ENCODE measurements at places on chromosomes 11 and 22.

DNA sequence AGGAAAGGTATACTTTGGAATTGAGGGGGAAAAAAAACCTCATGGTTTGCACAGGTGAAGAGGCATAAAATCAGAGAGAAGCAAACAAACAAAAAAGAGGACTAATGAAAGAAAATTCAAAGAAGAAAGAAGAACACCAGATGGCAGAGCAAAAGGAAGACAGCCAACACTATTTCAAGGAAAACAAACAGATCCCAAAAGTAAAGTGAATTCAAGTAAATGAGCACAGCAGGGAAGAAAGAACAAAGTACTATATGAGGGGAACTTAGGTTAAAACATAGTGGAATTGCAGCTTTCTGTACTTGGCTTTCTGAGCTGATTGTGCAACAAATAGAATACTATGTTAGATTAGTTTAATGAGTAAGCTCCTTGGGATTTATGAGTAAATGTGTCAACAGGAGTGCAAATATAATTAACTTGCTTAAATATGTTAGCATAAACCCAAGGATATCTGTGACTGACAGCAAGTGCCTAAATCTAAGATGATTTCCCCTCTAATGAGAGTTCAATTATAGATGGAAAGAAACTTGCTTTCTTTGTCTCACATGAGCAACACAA lies 404.6 kb upstream of the CNTN5 start:
- no peak for ATAC-seq

DNA sequence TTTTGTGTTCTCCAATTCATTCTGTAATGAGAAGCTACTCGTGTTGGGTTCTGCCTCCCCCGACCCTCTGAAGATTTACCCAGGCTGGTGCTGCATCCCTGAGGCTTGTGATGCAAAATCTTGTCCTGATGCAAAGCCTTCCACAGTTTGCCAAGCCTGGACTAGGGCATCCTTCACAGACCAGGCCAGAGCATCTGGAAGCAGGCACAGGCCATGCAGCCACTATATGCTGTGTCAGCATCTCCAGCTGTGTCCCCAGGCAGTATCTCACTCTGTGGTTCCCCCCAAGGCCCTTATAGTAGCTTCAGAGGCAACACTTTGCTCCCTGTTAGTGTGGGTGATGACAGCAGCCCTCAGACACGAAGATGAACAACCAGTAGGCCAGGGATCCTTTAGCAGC lies 77.3 kb upstream of the RCN1 start:
- ATAC-seq, result no peak

- no peak for ATAC-seq
These were observed 423.0 kb downstream of the DYNC2H1 start for GRCh38 chr11:103532133-103532788.

DNA sequence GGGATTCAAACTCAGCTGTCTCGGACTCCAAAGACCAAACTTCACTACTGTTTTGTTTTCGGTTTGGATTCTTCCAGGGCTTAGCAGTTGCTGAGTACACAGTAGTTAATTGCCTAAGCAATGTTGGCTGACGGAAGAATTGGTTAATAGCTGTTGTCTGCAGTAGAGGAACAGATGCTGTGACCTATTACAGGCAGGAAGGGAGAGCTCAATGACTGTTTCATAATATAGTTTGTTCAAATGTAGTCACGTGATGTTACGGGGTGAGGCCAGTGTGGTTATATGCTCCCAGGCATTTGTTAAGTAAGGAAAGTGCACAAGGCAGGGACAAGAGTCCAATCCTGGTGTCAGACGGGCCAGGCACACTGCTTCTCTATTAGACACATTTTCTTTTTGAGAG lies 222.6 kb upstream of the CCDC90B start:
- ATAC-seq, result no peak

DNA sequence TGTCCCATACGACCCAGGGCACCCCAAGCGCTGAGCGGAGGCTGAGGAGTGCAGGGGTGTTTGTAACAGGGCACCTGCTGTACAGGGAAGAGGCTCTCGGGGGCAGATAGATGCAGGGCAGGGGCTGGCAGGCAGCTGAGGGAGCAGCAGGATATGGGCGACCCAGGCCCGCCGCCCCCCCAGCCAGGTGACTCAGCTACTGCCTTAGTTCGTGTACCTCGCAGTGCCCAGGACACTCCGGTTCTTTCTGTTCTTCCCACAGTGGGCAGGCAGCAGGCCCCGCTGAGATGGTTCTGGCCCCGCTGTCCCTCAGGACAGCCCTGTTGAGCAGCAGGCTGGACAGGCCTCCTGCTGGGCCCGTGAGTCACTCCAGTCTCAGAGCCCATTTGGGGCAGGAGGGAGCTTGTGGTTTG lies 16.2 kb downstream of the PHLDA2 start:
- peak; percentile 49 for ATAC-seq

DNA sequence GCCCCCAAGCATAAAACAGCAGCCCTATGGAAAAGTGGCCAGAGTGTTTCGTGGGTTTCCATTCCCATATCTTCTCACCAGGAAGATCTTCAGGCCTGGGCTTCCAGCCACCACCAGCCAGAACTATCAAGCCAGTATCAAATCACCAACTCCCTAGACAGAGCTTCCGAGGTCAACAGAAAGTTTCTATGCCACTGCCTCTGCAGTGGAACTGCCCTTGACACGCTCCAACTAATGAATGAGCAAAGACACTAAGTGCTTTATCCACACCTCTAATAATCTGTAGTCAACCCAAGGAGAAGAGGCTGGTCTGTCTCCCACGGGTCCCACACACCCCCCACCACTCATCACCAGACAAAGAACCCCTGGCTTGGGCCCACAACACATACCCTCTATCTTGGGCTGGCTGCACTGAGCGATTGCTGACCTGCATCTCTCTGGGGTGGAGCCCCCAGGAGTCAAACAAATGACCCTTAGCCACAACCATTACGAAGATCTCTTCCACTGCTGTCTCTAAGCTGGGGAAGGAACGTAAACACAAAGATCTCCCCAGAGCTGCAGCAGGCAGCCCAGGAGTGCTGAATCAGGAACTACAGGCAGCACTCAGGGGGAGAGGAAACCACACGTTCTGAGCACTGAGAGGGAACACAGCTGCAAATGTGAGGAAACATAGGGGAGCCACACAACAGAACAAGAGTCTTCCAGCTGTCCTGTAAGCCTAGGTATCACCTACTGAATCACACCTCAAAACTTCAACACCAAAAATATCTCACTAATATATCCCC lies 9.7 kb downstream of the OR5AN1 start:
- ATAC-seq, result no peak

DNA sequence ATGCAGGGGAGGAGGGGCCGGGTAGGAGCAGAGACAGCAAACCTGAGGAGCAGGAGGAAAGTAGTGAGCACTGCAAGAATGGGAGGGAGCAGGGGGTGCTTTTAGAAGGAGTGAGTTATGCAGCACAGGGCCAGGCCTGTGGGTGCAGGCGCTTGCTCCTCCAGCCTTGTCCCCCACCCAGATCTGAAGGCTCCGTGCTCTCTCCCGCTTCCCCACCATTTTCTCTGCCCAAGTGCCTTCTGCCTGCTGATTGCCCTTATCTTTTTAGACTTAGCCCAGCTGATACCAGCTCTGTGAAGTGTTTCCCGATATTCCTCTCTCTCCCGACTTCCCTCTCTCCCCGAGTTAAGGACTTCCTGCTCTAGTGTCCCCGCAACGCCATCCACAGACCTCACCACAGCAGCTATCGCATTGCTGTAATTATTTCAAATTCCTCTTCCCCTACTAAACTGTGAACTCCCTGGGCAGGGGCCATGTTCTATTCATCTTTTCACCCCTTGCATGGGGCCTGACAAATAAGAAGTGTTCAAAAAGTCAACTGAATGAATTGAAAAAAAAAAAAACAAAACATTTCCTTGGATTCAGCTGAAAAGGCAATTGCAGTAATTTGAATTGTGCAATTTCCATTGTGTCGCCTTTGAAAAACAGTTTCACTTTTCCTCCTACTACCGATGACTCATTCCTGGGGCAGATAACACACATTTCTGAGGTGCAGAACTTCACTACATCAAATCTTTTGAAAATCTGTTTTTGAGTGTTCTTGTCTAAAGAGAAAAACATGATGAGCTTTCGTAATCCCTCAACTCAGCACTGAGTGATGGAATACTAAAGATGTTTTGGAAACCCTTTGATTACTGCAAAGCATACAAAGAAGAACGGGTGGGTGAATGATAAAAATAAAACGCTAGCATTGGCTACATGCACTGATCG lies 69.7 kb upstream of the BMAL1 start:
- ATAC-seq, result peak; percentile 86

GRCh38 chr22:46122511-46122971 lies 27.8 kb upstream of the PPARA start:
- ATAC-seq, result peak; percentile 47

- no peak for ATAC-seq
These were observed 456 bp upstream of the SPI1 start for GRCh38 chr11:47378836-47379170.

DNA sequence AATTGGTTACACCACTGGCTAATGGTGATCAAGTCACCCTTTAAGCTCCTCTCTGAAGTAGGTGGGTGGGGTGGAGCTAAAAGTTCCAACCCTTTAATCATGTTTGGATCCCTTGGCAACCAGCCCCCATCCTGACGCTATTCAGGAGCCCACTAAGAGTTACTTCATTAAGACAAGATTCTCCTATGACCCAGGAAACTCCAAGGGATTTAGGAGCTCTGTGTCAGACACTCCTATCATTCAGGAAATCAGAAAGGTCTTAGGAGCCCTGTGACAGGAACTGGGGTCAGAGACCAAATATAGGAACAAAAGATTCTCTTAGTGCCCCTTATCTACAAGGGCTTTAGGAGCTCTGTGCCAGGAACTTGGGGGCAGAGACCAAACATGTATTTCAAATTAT lies 141.3 kb downstream of the ATG16L2 start:
- no peak for ATAC-seq

GRCh38 chr11:128468111-128468510 lies 119.2 kb downstream of the ETS1 start:
- peak; percentile 38 for ATAC-seq

GRCh38 chr11:57260937-57261783 lies 24.1 kb upstream of the APLNR start:
- ATAC-seq, result no peak

DNA sequence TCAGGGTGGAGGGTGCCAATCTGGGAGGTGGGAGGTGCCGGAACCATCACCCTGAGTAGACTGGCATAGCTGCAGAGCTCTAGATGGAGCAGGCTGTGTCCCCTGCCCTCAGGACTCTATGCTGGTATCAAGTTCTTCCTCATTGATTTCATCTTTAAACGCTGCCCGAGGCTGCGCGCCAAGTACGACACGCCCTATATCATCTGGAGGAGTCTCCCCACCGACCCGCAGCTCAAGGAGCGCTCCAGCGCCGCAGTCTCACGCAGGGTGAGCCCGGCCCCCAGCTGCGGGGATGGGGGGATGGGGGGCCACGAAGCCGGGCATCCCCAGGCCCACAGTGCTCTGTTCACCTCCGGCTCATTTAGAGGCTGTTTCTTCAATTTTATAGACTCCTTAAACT lies 52.5 kb downstream of the GRAMD4 start:
- peak; percentile 97 for ATAC-seq

DNA sequence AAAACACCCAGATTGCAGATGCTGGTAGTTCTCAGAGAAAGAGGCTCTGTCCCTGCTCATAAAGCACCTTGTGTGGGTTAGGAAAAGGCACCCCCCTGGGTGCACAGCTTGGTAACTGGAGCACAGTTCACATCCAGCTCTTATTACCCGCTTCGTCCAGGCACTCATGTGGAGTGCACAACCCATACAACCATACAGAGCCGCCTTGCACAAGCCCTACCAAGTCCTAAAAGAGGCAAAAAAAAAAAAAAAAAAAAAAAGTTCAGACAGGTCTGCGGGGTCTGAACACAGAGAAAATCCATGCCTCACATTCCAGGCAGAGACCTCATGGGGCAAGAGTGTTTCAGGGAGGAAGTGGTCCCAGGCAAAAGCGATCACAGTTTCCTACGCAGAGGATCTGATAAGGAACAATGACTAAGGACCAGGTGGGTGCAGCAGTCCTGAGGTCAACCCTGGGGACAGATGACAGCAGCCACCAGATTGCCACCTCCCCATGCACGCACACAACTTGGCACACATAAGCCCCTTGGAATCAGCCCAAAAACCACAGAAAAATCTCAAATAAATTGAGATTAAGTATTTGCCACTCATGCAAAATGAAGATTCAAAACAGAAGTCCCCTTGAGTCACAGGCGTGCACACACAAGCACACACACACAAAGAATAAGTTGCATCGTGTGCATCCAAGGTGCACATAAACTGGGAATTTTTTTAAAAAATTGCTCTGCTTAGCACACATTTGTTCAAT lies 12.3 kb downstream of the MB start:
- no peak for ATAC-seq

GRCh38 chr11:110522471-110522870 lies 92.7 kb downstream of the FDX1 start:
- no peak for ATAC-seq

DNA sequence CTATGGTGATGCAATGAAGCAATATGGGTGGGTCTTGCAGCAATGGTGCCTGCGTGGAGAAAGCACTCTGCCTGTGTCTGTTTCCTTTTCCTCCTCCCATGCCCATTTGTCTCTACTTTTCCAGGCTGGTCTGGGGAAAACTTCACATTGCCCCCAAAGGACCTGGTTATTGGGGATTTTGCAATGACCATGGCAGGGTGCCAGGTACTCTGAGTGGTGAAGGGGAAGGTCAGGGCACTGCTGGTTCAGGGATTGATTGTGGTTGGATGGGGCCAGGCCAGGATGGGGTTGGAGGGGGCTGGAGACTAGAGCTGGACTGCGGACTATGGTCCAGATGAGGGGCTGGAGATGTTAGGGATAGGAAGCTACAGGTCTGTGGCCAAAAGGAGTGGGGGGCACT lies 92.1 kb downstream of the INSC start:
- no peak for ATAC-seq

GRCh38 chr11:35855671-35856070 lies 88.2 kb upstream of the LDLRAD3 start:
- ATAC-seq, result no peak

- no peak for ATAC-seq
These were observed 85.0 kb upstream of the RCN1 start for GRCh38 chr11:32005786-32006416.

DNA sequence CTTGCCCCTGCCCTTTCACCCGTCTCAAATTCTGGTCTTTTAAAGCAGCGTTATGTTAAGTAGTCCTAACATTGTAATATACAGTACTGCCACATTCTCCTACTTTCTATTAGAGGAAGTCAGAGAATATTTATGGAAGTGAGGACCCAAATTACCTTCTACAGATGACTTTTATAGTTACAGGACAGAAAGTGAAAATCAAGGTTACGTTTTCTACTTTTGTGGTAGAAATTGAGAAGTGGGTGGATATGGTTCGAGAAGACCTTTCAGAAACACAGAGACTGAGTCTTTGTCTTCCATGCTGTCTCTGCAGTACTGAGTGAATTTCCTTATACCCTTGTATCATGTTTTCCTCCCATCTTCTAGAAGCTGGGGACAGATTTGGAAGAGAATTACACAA lies 17.1 kb downstream of the SC5D start:
- ATAC-seq, result no peak

GRCh38 chr22:26484360-26484706 lies 656 bp downstream of the SRRD start:
- no peak for ATAC-seq

GRCh38 chr11:118524757-118525470 lies 2.4 kb upstream of the TTC36 start:
- ATAC-seq, result no peak
